Ecto neural progenitor cell (in vitro differentiated cells): ENCODE measurements at places on chromosomes 5 and 9.

DNA sequence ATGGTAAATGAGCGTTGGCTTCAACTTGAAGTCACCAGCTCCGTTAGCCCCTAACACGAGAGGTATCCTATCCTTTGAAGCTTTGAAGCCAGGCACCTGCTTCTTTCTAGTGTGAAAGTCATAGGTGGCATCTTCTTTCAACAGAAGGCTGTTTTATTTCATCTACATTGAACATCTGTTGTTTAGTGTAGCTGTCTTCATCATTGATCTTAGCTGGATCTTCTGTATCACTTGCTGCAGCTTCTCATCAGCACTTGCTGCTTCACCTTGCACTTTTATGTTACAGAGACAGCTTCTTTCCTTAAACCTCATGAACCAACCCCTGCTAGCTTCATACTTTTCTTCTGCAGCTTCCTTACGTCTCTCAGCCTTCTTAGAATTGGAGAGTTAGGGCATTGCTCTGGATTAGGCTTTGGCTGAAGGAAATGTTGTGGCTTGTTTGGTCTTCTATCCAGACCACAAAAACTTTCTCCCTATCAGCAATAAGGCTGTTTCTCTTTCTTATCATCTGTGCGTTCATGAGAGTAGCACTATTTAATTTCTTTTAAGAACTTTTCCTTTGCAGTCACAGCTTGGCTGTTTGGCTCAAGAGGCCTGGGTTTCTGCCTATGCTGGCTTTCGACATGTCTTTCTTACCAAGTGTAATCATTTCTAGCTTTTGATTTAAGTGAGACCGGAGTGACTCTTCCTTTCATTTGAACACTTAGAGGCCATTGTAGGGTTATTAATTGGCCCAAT, 47.2 kb downstream of the PCSK5 start:
- DNase-seq: no peak

DNA sequence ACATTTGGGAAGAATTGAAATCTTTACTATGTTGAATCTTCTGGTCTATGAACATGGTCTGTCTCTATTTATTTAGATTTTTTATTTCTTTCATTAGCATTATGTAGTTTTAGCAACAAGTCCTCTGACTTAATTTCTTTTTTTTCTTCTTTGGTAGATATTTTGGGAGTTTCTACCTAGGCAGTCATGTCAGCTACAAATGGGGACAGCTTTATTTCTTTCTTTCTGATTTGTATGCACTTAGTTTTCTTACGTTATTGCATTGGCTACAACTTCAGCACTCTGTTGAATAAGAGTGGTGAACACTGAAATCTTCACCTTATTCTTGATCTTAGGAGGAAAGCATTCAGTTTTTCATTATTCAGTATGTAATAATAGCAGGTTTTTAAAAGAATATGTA, 33.5 kb downstream of the SMC5 start:
- DNase-seq: no peak

DNA sequence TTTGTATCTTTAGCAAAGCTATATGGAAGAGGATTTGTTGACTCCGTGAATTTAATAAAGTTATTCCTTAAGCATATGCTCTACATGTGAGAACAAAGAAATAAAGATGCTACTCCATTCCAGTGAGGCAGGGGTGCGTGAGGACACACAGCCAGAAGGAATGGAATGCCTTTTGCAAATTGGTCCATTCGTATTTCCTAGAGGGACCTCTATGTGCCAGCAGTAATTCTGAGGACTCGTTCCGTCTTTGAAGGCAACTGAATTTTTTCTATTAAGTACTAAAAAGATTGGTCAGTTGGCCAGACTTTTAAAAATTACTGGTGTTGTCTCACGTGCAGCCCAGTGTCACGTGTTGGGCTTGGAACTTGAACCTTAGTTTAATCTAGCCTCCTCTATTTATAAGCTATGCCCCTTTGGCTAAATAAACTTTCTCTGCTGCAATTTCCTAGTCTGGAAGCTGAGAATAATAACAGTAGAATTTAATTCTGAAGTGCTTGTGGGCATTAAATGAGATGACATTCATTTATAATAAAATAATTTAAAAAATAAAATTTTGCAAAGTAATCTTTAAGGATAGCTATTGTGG, 13.9 kb downstream of the RAI14 start:
- no peak for DNase-seq

GRCh38 chr9:93126151-93126781, 7.8 kb downstream of the NINJ1 start:
- peak; percentile 47 for DNase-seq

DNA sequence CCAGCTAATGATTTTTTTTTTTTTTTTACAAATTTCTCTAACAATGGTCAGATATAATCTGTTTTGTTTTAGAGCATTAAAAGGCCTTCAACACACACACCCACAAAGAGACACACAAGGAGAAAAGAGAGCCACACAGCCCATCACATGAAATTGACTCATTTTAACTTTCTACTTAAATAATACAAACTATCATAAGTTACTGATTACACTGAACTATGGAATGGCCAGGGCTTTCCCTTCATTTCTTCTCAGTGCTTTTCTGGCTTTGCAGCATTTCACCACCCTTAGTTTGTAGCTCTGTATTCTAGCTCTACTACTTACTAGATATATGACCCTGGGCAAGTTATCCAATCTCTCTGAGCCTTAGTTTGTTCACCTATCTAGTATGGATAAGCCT, 13.2 kb downstream of the REEP5 start:
- DNase-seq: no peak

GRCh38 chr9:85392260-85392659, 349.5 kb downstream of the AGTPBP1 start:
- DNase-seq: no peak
